ENCODE measurements at places on chromosomes 6 and 20.

DNA sequence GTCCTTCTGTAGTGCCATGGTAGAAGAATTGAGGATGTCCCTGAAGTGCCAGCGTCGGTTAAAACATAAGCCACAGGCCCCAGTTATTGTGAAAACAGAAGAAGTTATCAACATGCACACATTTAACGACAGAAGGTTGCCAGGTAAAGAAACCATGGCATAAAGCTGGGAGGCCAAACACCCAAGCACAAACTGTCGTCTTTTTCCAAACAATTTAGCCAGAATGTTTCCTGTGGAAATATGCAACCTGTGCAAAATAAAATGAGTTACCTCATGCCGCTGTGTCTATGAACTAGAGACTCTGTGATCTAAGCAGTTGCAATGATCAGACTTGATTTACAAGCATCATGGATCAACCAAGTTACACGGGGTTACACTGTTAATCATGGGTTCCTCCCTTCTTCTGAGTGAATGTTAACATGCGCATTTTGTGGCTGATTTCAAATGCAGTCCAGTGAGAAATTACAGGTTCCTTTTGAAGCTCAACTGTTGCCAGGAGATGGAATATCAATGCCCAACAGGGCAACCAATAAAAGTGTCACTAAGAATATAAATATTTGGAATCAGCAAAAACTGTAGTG is 674.9 kb downstream of the GRIK2 start:
- DNase-seq, result no peak

DNA sequence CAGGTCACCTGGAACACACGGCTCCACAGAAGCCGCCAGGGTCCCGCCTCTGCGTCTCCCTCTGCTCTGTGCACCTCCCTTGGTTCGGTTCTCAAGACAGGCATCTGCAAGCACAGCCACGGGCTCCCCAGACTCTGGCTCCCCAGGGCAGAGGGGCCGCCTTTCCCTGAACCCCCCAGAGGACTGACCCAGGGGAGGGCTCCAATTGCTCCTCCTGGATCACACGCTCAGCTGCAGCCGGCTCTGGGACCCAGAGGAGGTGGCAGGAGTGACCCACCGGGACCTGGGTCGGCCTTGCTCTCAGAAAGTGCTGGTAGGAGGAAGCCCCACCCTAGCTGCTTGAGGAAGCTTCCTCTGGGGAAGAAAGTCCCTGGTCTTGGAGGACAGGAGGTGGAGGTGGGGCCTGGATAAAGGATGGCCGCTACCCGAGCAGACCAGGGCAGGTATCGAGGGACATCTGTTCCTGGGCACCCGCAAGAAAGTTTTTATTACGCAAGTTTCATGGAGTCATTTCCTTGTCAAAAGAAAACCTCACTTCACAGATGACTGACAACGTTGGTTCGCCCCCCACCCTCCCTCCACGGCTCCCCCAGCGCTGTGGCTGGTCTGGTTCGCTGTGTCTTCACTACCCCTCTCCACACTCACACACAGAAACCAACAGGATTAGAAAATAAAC is 103.9 kb upstream of the AFDN start:
- no peak for DNase-seq

- DNase-seq, result no peak
These were observed 1.3 kb downstream of the YWHAB start for GRCh38 chr20:44886828-44887227.

DNA sequence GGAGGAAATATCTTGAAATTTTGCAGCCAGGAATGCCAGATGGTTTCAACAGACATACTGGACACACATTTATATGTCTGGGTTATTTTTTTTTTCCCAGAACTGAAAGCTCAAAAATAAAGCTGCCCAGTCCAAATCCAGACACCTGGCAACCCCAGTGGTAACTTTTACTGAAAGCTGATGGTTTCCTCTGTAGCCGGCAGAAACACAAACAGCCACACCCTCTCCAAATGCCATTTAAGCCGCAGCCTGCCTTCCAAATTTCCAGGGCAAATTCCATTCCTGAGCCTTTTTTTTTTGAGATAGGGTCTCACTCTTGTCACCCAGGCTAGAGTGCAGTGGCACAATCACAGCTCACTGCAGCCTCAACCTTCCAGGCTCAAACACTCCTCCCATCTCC is 6.5 kb upstream of the PREX1 start:
- DNase-seq, result no peak

GRCh38 chr6:113881478-113881980 is 24.4 kb downstream of the MARCKS start:
- DNase-seq, result no peak

DNA sequence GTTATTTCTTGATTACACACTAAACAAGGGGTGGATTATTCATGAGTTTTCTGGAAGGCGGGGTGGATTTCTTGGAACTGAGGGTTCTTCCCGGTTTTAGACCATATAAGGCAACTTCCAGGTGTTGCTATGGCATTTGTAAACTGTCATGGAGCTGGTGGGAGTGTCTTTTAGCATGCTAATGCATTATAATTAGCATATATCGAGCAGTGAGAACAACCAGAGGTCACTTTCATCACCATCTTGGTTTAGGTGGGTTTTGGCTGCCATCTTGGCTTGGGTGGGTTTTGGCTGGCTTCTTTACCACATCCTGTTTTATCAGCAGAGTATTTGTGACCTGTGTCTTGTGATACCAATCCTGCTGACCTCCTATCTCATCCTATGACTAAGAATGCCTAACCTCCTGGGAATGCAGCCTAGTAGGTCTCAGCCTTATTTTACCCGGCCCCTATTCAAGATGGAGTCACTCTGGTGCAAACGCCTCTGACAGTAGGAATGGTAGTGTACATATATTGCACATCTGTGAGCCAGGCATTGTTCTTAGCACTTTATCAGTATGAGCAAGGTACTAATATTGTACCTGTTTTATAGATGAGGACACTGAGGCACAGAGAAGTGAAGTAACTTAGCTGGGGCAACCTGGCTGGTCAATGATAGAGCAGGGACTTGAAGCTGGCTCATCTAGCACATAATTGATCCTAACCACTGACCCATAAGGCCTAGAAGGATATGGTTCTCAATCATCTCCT is 203.7 kb downstream of the NFATC2 start:
- no peak for DNase-seq

Measured in stimulated activated CD4-positive, alpha-beta T cell treated with anti-CD3 and anti-CD28 coated beads, Interleukin-15, amount 100 ng/mL, for 1 hour (primary cell).